ENCODE measurements at places on chromosomes 16 and 17.

DNA sequence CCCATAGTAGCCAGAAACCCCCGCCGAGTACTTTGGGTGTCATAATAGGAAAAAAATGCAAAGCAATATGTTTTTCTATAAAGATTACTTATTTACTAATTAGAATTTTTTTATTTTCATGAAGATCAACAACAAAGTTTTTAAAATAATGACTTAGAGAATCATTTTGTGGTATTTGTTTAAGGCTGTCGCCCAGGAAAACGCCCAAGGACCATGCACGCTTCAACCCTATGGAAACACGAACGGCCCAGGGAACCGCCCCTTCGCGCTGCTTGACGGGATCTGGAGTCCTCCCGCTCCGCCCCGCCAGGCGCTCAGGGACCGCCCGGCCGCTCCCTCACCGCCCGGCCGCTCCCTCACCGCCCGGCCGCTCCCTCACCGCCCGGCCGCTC, 408 bp upstream of the KPNA2 start:
- DNase-seq = peak; percentile 98

GRCh38 chr17:82592289-82592766, 55.9 kb downstream of the WDR45B start:
- no peak for DNase-seq

- DNase-seq = peak; percentile 81
These were observed 93.8 kb upstream of the PLEKHM1 start for GRCh38 chr17:45584092-45585036.

DNA sequence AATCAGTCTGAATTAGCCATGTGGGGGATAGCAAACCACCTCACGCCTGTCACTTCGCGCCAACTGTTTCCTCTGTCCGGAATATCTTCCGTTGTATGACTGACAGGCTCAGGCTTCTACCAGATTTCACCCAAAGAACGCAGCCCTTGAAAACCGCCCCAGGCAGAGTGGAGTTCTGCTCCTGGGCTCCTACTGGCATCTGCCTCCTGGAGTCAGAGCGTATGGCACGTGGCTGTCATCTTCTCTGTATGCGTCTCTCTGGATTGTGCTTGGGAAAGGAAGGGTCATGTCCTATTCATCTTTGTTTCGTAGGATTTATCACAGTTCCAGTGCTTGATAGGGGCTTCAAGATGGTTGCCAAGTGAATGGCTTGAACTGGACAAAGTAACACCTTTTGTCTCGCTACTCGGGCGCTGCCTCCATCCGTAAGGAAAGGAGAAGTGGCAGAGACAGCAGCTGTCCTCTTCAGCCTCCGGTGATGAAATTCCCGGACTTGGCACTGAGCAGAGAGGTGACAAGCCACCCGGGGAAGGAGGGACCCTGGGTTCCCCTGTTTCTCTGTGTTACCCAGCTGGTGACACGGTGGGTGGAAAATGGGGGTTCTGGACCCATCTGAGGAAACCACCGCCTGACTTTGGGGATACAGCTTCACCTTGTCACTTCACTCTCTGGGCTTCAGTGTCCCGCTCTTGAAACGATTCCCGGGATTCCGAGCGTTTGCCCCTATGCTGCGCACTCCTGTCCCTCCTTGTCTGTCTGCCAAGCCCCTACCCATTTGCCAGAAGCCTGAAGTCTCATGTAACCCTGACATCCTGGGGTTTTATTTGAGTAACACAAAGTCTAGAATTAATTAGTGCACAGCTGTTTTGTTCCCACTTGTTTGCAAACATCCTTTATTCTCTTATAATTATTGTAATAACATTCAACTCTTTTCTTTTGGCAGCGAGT, 13.9 kb downstream of the KIAA0513 start:
- DNase-seq = no peak

GRCh38 chr17:30570596-30571265, 93.5 kb downstream of the GOSR1 start:
- no peak for DNase-seq

- no peak for DNase-seq
These were observed 88.1 kb upstream of the ZNF750 start for GRCh38 chr17:82927661-82928601.

GRCh38 chr16:64933885-64934284, 188.0 kb downstream of the CDH11 start:
- DNase-seq = no peak

DNA sequence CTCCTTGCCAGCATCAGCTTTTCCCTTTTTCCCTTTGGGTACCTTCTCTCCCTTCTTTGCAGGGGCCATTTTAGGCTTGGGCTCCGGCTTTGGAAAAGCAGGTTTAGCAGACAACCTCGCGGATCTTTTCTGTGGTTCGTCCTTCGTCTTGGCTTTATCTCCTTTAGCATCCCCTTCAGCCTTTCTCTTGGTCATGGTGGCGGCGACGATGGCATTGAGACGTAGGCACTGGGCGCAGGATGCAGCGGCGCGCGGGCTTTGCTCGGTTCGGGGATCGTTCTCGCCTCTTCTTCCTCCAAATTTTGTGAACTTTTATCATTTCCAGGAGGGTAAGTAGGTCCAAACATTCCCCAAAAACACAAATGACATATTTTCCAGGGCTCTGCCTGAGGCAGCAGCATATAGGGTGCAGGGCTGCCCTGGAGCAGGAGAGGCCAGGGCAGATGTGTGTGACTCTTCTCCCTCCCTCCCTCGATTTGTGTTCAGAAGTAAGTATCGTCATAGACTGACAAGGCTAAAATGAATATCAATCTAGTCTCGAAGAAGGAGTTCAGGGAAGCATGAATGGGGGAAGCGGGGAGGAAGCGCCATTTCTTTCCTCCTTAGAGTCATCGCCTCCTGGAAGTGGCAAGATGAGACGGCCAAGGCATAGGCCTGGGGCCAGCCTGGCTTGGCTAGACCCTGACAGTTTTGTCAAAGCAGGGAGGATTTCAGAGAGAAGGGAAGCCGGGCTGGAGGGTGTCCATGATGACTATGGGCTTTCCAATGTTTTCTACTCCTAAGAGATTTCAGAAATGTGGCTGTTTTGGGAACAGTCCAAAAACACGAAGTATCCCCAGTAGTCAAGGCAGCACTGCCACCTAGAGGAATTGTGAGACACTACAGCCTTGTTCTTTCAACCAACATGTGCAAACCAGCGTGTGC, 13.2 kb downstream of the CHCT1 start:
- no peak for DNase-seq

GRCh38 chr17:69723741-69724140, 309.2 kb downstream of the MAP2K6 start:
- no peak for DNase-seq

- no peak for DNase-seq
These were observed 2.1 kb downstream of the ST6GALNAC1 start for GRCh38 chr17:76641501-76641900.

GRCh38 chr16:2480948-2481347, 6.0 kb downstream of the TBC1D24 start:
- peak; percentile 57 for DNase-seq

DNA sequence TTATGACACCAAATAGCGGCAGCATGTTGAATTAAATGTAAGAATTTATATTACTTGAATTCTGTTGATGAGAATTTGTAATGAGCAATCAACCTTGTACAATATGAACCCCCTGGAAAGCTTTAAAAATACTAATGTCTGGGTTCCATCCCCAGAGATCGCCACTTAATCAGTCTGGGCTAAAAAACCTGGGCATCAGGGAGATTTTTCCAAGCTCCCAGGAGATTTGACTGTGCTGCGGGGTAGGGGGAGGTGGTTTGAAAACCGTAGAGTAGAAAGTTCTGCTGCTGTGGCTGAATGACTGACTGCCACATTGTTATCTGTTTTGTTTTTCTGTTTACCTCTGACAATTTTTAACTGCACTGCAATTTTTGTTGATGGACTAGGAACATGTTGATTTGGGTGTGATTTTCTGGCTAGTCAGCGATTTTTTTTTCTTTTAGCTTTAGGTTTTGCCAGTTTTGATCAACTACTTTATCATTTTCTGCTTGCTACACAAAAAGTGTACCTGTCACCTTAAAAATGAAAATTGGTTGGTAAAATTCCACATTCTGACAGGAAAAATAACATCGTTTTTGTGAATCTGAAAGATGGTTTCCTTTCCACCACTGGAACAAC, 79.3 kb downstream of the PCTP start:
- no peak for DNase-seq

GRCh38 chr17:17837380-17837821, 615 bp upstream of the SREBF1 start:
- peak; percentile 48 for DNase-seq

GRCh38 chr16:27344721-27345120, 30.9 kb downstream of the IL4R start:
- no peak for DNase-seq

DNA sequence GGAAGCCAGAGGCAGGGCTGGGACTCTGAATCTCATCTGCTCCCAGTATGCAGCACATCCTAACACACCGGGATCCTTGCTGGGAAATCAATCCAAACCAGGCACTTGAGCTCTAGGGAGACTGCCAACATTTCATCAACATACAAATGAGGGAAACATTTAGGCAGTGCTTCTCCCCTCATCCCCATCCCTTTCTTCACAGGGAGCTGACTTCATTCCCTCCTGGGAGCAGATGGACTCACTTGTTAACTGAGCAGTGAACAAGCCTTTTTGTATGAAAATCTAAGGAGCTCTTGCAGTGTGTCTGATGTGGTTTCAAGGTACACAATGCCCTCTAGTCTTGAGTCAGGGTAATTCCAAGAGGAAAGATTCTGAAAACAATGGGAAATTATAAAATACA, 96.3 kb downstream of the TMEM114 start:
- DNase-seq = no peak

- DNase-seq = peak; percentile 49
These were observed 4.1 kb upstream of the FAAP100 start for GRCh38 chr17:81556175-81556691.

DNA sequence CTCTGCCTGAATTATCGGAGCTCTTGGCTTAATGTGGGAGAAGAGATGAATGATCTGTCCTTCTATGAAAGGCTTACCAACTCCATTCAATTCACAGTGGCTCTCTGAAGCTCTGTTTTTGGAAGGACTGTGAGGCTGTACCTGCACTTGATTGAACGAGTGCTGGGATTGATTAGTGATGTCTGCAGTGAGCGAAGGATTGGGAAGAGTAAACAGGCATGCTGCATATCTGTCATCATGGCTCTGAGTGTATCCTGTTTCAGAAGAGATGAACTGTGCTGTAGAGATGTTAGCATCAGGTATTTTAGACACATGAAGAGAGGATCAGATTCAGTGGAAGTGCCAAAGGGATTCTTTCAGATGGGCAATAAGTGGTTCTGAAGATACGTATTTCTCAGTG, 564.0 kb downstream of the MAF start:
- no peak for DNase-seq

DNA sequence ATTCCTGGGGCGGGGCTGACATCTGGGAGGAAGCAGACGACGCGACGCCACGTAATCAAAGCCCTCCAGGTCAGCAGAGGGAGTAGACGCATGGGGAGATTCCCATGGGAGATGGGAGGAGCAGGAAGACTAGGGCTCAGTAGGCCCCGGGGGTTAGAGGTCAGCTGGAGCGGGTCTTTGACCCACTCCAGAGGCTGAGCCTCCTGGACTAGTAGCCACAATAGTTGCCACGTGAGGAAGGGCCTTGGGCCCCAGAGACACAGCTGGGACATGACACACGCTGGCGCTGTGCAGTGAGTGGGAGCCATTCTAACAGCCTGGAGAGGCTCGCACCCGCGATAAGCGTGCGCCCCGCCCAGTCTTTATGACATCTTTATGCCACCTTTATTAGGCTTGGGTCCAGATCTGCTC, 95.7 kb upstream of the AMZ2 start:
- no peak for DNase-seq

DNA sequence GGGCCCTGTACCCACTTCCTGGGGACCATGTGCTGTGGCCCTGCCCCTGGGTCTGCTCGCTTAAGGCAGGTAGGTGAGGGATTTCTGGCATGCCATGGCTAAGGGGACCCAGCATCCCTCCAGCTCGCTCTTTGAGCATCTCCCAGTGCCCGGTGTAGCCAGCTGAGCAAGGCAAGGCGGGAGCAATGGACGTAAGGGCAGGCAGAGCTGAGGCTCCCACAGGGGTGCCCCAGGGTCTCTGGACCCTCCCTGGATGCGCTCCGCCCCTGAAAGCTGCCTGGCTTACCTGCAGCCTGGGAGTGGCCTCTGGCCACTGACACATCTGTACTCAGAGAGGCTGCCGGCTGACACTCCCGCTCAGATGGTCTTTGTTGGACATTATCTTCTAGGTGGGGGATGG, 189.9 kb downstream of the IRF8 start:
- no peak for DNase-seq

DNA sequence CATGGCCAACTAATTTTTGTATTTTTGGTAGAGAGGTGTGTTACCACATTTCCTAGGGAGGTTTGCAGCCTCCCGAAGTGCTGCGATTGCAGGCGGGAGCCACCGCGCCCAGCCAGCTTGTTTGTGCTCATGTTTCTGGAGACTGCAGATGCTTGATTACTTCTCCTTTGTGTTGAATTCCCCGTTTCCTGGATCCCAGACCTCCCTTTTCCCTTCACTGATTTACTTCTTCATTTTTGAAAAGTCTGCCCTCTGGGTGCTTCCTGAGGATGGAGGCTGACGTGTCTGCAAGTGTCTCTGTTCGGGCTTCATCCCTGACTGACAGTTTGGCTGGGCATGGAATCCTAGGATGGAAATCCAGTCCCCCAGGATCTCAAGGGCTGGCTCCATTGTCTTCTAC, 7.0 kb upstream of the TRIM47 start:
- no peak for DNase-seq

DNA sequence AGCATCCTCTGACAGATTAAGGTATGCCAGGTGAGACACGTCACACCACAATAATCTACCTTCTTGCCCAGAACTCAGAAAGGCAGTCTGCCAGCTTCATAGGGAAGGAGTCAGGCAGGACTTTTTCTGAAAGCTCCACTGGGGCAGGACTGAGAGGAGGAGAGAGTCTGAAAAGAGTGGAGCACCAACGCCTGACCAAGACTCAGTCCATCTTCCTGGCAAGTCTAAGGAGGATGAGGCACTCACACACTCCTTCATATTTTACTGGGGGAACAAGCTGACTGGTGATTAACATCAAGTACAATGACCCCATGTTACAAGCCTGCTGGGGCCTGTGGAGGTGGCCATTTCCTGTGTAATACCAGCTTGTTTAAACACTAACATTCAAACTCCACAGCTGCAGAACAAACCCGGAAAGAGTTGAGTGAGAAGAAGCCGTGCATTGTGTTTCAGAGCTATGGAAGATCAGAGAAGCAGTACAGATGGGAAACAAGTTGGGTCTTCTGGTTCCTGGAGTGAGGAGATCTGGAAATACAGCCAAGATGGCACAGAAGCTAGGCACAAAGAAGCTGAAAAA, 122.4 kb downstream of the HIC1 start:
- no peak for DNase-seq

DNA sequence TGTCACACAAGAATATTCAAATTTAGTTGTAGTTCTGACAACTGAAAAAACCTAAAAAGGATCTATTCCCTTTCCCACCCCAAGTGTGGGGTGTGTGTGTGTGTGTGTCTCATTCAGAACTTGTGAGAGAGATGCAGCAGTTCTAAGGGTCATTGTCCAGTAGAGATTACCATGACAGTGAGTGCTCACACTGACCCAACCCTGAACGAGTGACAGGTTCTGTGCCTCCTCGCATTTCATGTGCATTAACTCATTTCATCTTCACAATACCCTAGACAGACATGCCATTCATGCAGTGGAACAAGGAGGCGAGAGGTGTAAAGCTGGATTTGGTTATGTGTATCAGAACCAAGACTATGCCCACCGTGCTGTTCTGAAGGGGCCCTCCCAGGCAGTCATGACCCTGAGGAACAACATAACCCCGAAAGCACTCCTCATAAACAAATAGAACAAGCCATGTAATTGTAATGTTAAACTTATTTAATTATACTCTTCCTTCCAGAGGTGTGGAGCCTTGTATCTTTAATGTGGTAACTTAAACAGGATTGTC, 102.1 kb downstream of the CLEC16A start:
- no peak for DNase-seq

Measured in Right ventricle myocardium inferior (tissue), 1 donor.